ENCODE measurements at places on chromosomes 7 and 10.

DNA sequence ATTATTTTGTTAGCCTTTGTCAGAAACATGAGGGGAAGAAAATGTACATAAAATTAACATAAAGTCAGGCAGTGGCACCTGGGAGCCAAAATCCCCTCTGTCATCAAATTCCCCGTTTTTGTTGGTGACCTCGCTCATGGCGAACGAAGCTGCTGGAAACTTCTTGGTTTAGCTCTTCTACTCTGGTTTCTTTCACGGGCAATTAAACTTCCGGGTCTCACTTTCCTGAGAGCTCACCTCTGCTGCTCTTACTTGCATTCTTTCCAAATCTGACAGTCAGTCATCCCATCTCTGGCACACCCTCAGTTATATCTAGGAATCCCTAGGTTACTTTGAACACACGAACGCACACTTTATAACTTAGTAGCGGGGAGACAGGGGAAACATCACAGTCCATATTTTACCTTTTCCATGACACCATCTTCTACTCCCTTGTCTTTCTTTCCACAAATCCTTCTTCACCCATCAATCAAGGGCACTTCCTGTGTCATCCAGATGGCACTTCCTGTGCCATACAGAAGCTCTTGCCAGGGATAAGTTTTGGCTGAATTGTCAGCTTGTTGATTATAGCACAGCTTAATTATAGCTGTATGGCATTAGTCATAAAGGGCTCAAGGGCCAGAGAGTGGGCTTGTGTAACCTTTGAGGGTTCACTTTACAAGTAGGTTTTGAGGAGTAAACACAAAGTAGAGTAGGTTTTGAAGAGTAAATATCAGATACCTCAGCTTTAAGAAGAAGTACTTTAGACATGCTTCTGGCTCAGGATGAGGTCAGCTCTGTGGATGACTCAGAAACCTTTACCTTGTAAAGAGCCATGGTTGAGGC lies 105.1 kb downstream of the GATA3 start:
- no peak for DNase-seq

DNA sequence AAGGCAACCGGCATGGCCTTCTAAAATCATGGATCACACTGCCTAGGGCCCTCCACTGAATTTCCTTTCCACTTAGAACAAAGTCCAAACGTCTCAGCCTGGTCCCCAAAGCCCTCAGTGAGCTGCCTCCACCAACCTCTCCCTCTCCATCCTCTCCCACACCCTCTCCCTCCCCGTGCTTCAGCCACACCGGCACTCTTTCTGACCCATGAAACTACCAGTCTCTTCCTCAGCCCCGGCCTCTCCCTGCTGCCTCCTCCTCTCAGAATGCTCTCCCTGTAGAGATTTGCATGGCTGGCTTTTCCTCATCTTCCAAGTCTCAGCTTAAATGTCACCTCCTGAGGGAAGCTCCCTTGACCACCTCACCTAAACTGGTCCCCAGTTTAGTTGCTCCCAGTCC lies 219.0 kb upstream of the ZMIZ1 start:
- no peak for DNase-seq

- DNase-seq = no peak
Observed at GRCh38 chr7:1889556-1890181, 219.6 kb downstream of the ELFN1 start.

DNA sequence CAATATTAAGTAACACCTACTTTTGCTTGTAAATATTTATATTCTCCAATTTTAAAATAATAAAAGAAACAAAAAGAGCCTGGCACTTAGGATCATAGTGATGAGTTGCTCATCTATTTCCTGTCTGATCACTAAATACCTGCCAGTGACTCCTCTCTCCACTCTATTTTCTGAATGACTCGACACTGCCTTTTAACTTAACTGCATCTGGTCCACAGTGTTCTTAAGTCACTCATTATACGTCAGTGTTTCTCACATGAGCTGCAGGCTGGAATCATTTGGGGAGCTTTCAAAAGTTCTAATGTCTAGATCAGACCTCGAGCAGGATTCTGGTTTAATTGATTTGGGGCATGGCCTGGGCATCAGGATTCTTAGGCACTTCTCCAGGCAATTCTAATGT lies 78.0 kb upstream of the AGBL3 start:
- DNase-seq = no peak
